ENCODE measurements at places on chromosomes 1 and 21.

DNA sequence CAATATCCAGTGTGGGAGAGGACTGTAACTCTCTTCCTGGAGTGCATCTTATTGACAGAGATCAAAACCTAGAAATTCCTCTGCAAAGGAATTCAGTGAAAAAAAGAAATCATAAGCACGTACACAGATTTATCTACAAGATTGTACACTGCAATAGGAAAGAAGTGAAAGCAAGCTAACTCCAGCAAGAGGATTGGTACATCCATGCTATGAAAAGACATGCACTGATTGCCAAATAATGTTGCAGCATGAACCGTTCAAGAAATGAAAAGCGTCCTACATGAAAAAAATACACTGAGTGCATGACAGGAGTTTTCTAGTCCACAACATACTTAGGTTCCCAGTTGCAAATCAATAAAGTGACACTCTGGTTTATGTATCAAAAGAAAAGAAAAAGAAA lies 1.9 kb upstream of the MGST3 start:
- no peak for DNase-seq

DNA sequence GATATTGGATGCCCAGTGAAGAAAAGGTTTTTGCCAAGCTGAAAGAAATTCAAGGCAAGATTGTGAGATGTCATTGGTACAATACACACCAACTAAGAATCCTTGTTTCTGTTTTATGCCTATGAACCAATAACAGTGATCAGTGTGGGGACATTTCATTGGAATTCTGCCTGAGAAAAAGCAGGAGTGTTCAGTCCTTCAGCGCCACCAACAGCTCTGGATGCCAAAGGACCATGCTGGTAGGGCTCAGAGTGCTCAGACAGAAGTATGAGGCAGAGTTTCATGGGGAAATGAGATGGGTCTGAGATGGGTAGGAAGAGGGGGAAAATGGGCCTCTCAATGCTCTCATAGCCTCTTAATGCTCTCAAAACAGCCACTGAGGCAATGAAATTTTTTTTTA lies 56.5 kb downstream of the GABPA start:
- DNase-seq, result no peak

DNA sequence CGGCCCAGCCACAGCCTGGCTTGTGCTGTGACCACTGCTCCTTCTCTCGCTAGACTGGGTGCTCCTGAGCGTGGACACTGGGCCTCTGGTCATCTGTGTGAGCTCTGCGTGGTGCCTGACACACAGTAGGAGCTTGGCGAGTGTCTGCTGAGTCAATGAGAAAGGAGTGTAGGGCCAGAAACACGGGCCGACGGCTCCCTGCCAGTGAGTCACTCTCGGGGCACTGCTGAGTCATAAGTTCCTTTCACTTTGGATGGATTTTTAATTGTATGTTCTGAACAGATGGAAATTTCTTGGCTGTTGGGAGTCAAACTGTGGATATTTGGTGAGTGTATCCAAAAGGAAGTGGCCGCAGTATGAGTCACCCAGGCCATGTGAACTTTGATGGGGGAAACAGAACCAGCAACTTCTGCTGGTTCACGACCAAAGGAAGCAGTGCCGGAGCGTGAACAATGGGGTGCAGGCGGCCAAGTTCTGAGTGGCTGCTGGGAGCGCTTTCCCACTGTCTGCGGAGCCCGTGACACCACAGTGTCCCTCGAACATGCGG lies 41.0 kb upstream of the COL18A1 start:
- peak; percentile 31 for DNase-seq

DNA sequence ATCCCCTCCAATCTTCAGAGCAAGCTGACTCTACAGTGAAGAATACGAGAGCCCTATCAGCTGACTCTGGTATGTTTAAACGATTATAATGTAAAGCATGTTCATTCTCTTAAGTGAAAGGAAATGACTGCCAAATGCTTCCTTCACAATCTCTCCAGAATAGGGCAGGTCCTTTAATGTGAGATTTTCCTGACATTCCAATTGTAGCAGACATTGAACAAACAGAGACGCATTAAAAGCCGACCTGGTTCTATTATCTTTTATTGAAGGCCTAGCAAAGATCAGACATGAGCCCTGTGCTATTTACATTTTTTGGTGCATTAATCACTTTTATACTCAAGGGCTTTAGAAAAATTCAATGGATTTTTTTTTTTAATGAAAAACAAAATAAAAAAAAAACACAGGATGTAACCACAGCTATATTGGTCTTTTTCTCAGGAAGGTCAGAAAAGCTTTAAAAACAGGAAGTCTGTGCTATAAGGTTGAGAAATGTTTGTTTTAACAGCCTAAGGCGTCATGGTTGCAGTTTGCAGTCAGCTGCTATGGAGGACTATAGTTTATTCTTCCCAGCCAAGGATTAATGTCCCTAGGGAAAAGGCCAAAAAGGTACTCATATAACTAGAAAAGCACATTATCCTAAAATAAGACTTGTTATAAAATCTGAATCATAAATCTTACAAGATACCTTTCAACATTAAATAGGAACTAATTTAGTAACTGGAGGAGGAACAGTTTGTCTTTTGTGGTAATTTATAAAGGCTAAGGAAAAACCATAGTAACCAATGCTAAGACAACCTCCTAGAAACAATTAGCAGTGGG lies 104.8 kb downstream of the RERE start:
- no peak for DNase-seq

GRCh38 chr1:82258887-82259286 lies 458.2 kb downstream of the ADGRL2 start:
- DNase-seq, result no peak

GRCh38 chr1:192104852-192105251 lies 53.4 kb upstream of the RGS18 start:
- no peak for DNase-seq

All from stimulated activated CD4-positive, alpha-beta T cell treated with anti-CD3 and anti-CD28 coated beads, Interleukin-12 subunit alpha, Interleukin-12 subunit beta, amount 100 ng/mL, for 48 hours (primary cell).